ENCODE measurements at places on chromosomes 4 and X. TPM values are rescaled to one million over a fixed set of nuclear protein-coding genes. Genes with fewer than 3 reads are reported as not detected.

Gene DOK7
- not detected for total RNA-seq

GRCh38 chr4:21571100-21571499 is 377.5 kb downstream of the KCNIP4 start:
- H3K27ac ChIP-seq: no peak overlapping the region
- H3K4me1 ChIP-seq: no peaks in the 10 kb centered on the region
- no peak for DNase-seq
- no peak overlapping the region for H3K4me3 ChIP-seq
- no peaks in the 10 kb centered on the region for H3K27me3 ChIP-seq

DNA sequence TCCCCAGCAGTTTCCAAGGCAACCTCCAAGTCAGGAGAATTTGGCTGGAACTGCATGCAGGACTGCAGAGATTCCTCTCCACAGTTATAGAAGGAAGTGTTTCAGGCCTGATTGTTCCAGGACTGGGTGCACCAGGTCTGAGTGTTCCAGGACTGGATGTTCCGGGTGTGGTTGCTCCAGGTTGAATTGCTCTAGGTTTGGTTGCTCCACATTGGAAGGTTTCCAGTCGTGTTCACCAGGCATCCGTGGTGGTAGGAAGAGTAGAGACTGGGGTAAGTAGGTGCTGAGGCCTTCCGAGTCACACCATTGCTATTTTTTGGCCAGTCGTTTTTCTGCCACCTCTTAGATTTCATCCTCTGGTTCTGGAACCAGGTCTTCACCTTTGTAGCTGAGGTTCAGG is 105.4 kb downstream of the MSN start:
- no peak overlapping the region for H3K27ac ChIP-seq
- H3K4me1 ChIP-seq: no peaks in the 10 kb centered on the region
- no peaks in the 10 kb centered on the region for H3K27me3 ChIP-seq
- H3K36me3 ChIP-seq: no peaks in the 10 kb centered on the region

GRCh38 chr4:158020176-158020575 is 152.6 kb downstream of the GASK1B start:
- no peaks in the 10 kb centered on the region for H3K4me1 ChIP-seq
- DNase-seq: no peak
- no peak overlapping the region for H3K4me3 ChIP-seq
- no peaks in the 10 kb centered on the region for H3K27me3 ChIP-seq
- no peaks in the 10 kb centered on the region for H3K36me3 ChIP-seq
- no peak overlapping the region for H3K27ac ChIP-seq

DNA sequence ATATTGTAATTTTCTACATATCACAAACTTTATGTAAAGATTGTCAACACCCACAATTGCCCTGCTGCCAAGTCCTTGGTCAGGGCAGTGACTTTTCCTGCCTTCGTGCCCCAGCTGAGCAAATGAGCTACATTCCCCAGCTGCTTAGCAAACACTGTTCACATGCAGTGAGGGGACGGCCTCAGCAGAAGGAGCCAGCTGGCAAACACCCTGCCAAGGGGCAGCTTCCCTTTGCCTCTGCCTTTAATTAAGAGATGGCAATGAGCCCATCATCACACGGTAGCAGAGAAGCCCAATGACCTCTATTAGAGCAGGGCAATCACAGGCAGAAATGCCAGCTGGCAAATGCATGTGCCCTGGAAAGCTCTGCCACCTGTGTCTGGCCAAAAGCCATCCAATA is 253.4 kb downstream of the EPHA5 start:
- no peak overlapping the region for H3K27ac ChIP-seq
- H3K4me1 ChIP-seq: no peaks in the 10 kb centered on the region
- no peak for DNase-seq
- H3K27me3 ChIP-seq: no peaks in the 10 kb centered on the region
- H3K36me3 ChIP-seq: no peaks in the 10 kb centered on the region

GRCh38 chr4:7818399-7818911 is 121.2 kb downstream of the AFAP1 start:
- peaks cover 8% of the 10 kb centered on the region for H3K36me3 ChIP-seq
- H3K4me3 ChIP-seq: no peak overlapping the region
- no peak overlapping the region for H3K27ac ChIP-seq
- no peak for DNase-seq
- no peaks in the 10 kb centered on the region for H3K4me1 ChIP-seq

DNA sequence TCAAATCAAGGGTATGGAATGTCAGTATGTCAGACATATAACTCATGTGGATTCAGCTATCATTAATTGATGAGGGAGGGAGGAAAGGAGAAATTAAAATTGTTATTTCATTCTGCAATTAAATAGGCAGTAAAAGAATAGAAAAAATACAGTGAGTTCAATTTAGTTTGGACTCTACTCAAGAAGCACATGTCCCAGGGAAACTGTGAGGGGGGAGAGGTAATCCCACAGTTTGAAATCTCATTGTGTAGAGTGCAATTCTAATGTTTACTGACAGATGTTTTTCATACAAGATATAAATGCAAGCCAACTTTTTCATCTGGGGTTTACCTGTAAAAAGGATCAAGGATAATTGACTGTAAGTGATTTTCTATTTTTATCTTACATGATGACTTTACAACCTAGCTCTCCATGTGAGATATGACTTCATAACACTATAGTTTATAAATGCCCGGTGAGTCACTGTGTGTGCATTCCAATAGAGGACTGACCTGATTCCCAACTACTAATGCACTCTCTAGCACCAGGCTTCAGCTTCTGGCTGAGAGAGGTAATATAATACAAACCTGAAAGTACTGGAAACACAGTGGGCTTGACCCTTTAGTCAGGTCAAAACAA is 35.2 kb upstream of the SCD5 start:
- H3K27me3 ChIP-seq: no peaks in the 10 kb centered on the region
- H3K27ac ChIP-seq: no peak overlapping the region
- peaks cover 25% of the 10 kb centered on the region for H3K36me3 ChIP-seq
- no peak for DNase-seq
- no peak overlapping the region for H3K4me3 ChIP-seq

DNA sequence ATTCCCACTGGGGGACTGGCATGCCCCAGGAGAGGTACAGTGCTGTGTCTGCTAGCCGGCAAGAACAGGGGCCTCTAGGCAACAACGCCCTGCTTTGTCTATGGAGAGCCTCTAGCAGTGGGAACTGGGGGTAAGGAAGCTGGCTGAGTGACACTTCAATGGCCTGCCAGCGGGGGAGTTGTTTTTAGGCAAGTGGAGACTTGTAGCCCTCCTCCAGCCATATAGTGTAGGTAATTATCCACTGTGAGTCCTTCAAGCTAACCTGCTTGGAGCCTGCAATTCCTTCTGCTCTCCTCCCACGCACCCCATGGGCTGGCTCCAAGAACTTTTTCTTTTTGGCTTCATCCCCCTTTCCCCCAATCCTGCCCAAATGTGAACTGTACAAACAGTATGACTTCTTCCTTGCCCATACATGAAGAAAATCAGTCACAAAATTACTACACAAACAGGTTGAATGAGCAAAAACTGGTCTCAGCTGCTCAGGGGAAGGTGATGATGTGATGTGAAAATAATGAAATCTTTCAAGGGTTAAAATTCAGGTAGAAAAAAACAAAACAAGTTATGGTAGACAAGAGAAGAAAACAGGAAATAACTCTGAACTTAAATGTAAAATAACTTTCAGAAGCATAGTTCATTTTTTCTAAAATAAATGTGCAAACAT is 33.1 kb downstream of the LEF1 start:
- H3K27ac ChIP-seq: no peak overlapping the region
- no peaks in the 10 kb centered on the region for H3K27me3 ChIP-seq
- peak overlapping the region; percentile 38 for H3K4me3 ChIP-seq
- no peak for DNase-seq

GRCh38 chr4:134089885-134090284 is 111.7 kb downstream of the PABPC4L start:
- H3K27ac ChIP-seq: no peak overlapping the region
- H3K36me3 ChIP-seq: no peaks in the 10 kb centered on the region
- no peaks in the 10 kb centered on the region for H3K4me1 ChIP-seq
- no peak overlapping the region for H3K4me3 ChIP-seq
- no peaks in the 10 kb centered on the region for H3K27me3 ChIP-seq
- DNase-seq: no peak

All from CD8-positive, alpha-beta memory T cell (primary cell).